ENCODE measurements at places on chromosomes 5 and 9. TPM values are rescaled to one million over a fixed set of nuclear protein-coding genes. Genes with fewer than 3 reads are reported as not detected.

DNA sequence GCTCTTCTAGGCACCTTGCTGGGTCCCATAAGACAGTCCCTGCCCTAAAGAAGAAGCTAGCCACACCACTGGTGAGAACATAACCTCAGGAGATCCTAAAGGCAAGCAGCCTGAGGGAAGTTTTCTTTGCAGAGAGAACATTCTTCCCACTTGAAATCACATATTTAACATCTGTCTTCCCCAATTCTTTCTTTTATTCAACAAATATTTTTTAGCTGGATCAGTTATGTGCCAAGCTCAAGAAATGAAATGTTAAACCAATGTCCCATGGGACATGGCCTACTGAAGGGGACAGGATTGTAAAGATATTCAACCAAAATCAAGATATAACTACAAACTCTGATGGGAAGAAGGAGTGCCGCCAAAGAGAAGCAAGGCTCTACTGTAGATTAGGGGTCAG, 36.5 kb downstream of the FOXI1 start:
- no peak overlapping the region for H3K4me3 ChIP-seq
- no peaks in the 10 kb centered on the region for H3K4me1 ChIP-seq
- no peaks in the 10 kb centered on the region for H3K36me3 ChIP-seq
- H3K27me3 ChIP-seq = no peaks in the 10 kb centered on the region
- no peak for DNase-seq
- no peak overlapping the region for H3K27ac ChIP-seq

DNA sequence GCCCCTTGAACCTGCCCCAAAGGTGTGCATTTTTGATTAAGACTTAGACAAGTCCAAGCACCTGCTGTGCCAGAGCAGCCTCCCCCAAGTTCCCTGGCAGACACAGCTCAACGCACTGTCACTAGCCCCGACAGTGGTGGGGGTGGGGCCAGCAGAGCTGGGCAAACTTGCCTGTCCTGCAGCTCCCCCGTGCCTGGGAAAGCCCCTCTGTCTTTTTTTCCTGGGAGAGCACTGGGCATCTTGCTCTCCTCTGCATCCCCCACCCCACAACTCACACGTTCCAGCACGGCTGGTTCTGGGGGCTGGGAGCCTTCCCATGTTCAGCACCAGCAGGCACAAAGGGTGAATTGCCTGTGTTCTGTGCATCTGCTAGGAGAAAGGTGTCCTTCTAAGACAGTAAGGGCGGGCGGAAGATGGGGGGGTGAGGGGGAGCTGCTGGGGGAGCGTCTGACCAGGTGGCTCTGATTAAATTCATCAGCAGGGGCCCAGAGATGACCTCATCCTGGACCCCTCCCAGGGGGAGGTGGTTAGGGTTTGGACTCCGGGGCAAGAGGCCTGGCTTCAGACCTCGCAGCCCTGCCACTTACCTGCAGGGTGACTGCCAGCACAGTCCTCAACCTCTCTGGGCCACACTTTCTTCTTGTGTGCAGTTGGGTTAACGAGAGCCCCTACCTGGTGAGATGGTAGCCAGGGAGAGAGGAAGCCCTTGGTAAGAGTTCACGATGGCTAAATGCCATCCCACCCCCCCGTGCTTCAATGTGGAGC, 23.5 kb downstream of the HMCN2 start:
- no peaks in the 10 kb centered on the region for H3K36me3 ChIP-seq
- H3K27me3 ChIP-seq = no peaks in the 10 kb centered on the region
- H3K4me3 ChIP-seq = no peak overlapping the region
- H3K27ac ChIP-seq = no peak overlapping the region
- H3K4me1 ChIP-seq = no peaks in the 10 kb centered on the region
- DNase-seq = no peak

DNA sequence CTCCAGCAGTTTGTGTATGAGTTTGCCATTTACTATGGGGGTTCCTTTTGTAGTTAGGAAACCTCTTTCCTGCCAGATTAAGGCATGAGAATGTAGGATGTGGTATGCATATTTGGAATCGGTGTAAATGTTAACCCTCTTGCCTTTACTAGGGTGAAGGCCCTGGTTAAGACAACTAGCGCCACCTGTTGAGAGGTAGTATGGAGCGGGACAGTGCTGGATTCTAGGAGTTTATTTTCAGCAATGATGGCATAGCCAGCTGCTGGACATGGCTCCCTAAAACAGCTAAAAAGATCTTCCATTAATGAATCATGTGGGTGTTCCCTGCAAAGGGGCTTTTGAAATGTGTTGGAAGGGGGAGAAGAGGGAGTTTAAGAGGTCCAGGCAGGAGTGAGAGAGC, 30.7 kb upstream of the GPX3 start:
- no peaks in the 10 kb centered on the region for H3K4me1 ChIP-seq
- no peak overlapping the region for H3K27ac ChIP-seq
- DNase-seq = no peak
- no peaks in the 10 kb centered on the region for H3K27me3 ChIP-seq
- no peaks in the 10 kb centered on the region for H3K36me3 ChIP-seq

DNA sequence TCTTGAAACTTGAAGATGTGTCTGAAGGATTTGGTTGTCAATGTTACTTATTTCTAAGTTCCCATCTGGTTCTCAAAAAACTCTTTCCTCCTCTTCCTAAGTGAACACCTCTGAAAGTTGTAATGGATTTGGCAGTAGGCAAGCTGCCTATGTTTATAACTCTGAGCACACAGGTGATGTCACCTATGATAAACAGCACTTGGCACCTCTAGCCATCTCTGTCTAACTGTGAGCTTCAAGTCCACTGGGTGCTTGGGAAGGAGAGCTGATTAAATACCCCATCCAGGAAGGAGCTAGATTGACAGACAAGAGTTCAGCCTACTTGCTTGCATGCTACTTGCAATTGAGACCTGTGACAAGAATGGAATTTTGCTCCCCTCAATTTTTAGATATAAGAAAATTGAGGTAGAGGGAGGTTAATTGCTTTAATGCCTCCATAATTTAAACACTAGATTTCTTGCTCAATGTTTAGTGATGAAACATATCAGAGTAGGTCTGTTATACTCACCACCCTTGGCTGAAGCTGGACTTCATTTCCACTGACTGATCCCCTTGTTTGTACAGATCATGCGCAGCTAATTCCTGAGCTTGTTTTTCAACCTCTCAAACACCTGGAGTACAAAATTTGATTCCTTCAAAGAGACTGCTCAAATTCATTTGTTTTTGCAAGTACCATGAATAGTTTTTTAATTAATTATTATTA, 49.9 kb downstream of the PDE4D start:
- H3K27me3 ChIP-seq = no peaks in the 10 kb centered on the region
- H3K4me1 ChIP-seq = no peaks in the 10 kb centered on the region
- no peak overlapping the region for H3K4me3 ChIP-seq
- H3K27ac ChIP-seq = no peak overlapping the region

- H3K4me3 ChIP-seq = no peak overlapping the region
- no peaks in the 10 kb centered on the region for H3K4me1 ChIP-seq
- no peak overlapping the region for H3K27ac ChIP-seq
Observed at GRCh38 chr5:80761176-80761575, 106.4 kb upstream of the DHFR start.

GRCh38 chr5:131384616-131385214, 120.9 kb downstream of the CDC42SE2 start:
- no peak overlapping the region for H3K27ac ChIP-seq
- no peaks in the 10 kb centered on the region for H3K4me1 ChIP-seq
- H3K27me3 ChIP-seq = no peaks in the 10 kb centered on the region

DNA sequence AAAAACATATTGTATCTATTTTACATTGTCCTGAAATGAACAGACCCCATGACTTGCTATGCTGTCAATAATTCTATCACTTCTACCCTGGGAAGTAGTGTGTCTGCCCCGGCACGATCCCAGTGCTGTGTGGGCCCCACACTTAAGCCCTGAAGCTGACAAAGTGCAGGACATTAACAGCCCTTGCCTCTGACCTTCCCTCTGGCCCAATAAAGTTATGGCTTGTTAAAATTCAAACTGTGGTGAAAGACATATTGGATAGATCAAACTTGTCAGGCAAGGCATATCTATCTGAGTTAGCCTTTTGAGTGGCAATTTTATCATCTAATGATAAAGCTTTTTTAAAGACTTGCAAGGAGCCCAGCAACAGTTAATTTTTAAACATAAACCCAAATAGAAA, 229.2 kb downstream of the SPOCK1 start:
- DNase-seq = no peak
- no peak overlapping the region for H3K27ac ChIP-seq
- no peaks in the 10 kb centered on the region for H3K36me3 ChIP-seq
- peaks cover 9% of the 10 kb centered on the region for H3K4me1 ChIP-seq

DNA sequence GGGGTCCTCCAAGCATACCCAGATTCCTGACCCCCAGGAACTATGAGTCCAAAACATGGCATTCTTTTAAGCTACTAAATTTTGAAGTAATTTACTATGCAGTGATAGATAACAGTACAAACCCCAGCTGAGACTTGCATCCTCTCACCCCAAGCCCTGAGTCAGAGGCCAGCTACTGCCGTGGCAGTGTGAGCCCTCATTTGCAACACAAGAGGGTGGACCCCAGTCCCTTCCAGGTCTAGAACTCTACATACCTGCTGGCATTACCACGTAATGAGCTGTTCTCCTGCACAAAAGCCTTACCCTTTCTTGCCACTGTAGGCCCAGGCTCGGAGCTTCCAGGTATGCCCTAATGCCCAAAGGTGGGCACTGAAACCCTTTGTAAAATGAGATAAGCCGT, 108.6 kb upstream of the ERCC6L2 start:
- H3K27ac ChIP-seq = no peak overlapping the region
- H3K4me3 ChIP-seq = no peak overlapping the region
- H3K27me3 ChIP-seq = no peaks in the 10 kb centered on the region
- H3K36me3 ChIP-seq = no peaks in the 10 kb centered on the region
- H3K4me1 ChIP-seq = no peaks in the 10 kb centered on the region

SLC6A19 gene
- 0.24 TPM for total RNA-seq

COL23A1 gene
- 0.28 TPM for total RNA-seq

SLC6A3 gene
- total RNA-seq = not detected

FCN2 gene
- not detected for total RNA-seq

RNF145 gene
- total RNA-seq = 10.2 TPM

Measured in pancreas (tissue), 10 donors.